ENCODE measurements at places on chromosomes 5 and 9.

DNA sequence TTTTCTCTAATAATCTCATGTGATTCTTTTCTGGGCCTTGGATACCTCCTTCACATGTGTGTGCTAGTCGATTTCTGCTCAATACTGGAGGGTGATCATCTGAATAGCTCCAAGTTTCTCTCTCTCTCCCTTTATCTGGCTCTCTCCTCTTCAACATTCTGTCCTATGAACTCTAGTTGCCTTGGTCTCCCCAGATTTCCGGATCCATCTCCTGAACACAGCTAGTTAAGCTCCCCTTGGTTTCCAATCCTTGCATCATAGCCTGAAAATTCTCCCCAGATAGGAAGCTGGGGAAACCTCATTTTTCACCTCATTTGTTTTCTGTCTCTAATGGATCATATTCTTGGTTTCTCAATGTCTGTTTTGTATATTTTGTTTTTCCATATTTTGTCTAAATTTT lies 832.3 kb downstream of the MTRR start:
- DNase-seq, result no peak

GRCh38 chr9:81113453-81114124 lies 575.8 kb downstream of the TLE1 start:
- no peak for DNase-seq

GRCh38 chr5:180119031-180119902 lies 47.7 kb upstream of the RNF130 start:
- DNase-seq, result no peak

- DNase-seq, result no peak
These were observed 94.9 kb downstream of the HTR4 start for GRCh38 chr5:148559461-148559860.

DNA sequence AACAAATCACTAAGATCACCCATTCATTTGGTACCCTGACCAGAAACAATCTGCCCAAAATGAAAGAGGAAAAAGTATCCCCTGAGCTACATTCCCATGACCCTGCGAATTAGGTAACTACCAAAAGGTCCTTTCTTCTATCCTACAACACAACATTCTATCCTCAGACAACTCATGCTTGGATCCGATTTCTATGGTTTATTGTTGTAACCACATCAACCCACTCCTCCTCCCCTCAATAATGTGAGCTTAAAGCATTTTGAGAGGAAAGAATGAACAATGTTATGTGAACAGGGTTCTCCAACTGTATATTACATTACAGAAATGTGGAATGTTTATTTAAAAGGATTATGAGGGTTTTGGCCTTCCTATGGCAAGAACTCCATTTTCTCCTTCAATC lies 4.0 kb downstream of the SLC35D2 start:
- DNase-seq, result no peak

GRCh38 chr5:152007653-152008335 lies 83.1 kb upstream of the GLRA1 start:
- DNase-seq, result no peak

- no peak for DNase-seq
These were observed 30.3 kb upstream of the SARDH start for GRCh38 chr9:133768371-133768858.

DNA sequence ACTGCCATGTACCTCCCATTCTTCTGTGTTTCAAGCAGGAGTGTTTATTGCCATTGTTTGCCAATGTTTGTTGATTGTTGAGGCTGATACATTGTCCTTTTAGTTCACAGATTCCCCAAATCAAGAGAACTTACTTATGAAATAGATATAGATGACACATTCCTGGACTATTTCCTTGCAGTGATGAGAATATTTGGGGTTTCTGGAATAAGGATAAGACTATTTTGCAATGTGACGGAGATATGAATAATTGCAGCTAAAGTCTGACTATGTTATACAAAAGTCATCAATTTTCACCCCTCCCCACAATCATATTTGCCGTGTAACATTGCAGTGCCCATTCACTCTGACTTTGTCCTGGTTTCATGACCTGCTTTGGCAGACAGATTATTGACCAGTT lies 460.8 kb downstream of the CDH10 start:
- DNase-seq, result no peak

- no peak for DNase-seq
These were observed 1.9 kb upstream of the PHYHD1 start for GRCh38 chr9:128918921-128919320.

DNA sequence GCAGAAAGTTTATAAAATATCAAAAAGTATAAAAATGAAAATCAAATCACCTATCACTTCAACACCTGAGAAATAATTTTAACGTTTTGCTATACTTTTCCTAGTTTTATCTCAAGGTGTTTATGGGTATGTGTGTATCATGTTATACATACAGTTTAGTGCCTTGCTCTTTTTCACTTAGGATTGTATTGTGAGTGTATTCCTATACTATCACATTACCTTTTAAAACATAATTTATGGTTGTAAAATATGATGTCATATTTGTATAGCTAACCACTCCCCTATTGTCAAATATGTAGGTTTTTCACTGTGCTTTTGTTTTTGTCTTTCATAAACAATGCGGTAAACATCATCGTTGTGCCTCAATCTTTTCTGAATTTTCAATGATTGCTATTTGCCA lies 479.9 kb downstream of the SPOCK1 start:
- no peak for DNase-seq

DNA sequence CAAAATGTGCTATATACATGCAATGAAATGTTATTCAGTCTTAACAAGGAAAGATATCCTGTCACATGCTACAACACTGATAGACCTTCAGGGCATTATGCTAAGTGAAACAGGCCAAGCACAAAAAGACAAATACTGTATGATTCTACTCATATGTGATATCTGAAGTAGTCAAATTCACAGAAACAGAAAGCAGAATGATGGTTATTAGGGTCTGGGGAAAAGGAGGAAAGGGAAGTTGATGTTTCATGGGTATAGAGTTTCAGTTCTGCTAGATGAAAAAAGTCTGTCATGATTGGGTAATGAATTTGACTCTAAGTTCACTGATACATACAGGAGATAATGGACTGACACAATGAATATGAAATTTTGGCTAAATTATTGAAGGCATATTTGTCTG lies 11.2 kb upstream of the RIC1 start:
- no peak for DNase-seq

GRCh38 chr5:142758062-142758795 lies 11.9 kb upstream of the ARHGAP26 start:
- no peak for DNase-seq

DNA sequence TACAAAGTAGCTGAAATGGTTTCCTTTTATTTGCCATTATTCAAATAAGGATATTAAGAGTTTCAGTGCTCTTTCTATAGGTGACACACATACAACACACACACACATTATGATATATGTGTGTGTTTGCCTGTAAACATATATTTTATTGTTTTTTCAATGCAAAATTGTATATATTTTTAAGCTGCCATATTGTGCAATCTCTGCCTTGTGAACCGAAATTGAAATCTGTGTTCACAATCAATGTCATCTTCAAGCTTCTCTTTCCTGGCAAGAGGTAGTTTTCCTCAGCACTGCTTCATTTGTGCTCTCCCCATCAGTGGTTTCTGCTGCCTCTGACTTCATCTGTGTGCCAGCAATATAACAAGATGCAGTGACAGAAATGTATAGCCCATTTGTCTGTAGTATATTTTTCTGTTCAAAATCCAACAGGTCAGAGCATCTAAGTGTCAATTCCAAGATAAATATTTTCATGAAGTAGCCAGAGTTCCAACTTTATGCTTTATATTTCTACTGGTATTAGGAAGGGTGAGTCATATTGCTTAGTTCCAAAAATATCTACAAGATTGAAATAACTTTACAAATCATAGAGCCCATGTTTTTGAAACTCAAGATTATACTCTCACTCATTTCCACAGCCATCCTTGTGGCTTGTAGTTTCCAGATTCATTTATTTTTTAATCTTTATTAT lies 1704.8 kb upstream of the CDH9 start:
- no peak for DNase-seq

DNA sequence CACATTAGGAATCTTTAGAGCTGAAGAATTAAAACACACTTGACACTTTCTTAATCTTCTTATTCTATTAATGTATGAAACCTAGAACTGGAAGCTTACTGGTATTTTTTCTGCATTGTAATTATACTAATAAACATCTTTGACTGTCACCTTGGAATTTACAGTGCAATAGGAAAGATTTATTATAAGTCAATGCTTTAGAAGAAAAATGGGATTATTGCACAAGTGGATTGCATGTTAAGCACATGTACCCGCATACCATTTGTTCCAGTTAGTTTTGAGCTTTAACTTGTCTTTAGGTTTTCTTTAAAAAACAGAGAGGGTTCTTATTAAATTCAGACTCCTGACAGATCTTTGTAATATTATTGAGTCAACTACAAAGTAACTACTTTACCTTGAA lies 278.5 kb downstream of the CCDC171 start:
- no peak for DNase-seq

- no peak for DNase-seq
These were observed 1118.6 kb upstream of the CDH9 start for GRCh38 chr5:28156981-28157380.

- no peak for DNase-seq
These were observed 22.9 kb upstream of the GLRX start for GRCh38 chr5:95845391-95845790.

GRCh38 chr5:53503562-53504218 lies 23.3 kb downstream of the FST start:
- no peak for DNase-seq

DNA sequence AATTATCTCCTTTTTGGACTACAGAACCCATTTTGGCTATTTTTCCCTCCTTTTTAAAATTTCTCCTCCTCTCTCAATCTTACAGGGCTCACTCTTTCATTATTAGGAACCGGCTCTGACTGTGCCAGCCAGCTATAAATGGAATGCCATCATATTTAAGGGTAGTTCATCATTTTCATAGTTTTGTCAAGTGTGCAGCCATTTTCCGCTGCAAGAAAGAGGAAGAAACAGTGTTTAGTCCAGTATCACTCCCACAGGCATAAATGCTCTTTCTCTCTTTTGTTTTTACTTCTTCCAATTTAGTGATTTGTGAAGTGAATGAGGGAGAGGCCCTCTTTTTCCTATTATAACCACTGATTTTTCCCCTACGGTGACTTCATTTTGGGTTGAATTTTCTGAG lies 290.0 kb downstream of the NR3C1 start:
- no peak for DNase-seq

DNA sequence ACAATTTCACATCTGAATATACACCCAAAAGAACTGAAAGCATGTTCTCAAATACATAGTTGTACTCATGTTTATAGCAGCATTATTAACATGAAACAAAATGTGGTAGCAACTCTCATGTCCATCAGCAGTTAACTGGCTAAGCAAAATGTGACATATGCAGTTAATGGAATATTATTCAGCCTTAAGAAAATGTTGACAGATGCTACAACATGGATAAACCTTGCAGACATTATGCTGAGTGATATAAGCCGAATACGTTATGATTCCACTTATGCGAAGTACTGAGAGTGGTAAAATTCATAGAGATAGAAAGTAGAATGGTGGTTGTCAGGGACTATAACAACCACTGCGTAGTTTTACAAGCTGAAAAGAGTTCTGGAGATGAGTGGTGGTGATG lies 1469.0 kb upstream of the ACO1 start:
- DNase-seq, result no peak

DNA sequence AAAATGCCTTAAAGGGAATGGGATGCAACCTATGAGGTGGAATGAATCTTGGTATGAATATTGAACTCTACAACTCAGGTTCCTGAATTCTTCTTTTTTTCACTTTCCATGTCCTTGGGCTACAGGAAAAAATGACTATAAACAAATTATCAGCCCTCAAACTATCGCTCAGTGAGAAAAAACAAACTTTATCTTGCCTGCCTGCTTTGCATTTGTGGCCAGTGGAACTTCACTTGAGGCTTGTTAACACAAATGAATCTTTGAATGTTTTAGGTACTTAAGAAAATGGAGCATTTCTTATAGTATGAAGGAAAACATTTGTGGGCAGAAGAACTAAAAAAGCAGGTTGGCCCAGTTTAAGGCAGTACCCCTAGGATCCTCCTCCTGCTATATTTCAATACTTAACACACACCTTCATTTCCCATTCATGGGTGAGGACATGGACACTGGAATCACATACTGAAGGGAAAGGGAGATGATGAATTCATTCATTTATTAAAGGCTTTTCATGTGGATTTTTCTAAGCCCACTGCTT lies 34.1 kb downstream of the ELOVL7 start:
- no peak for DNase-seq

DNA sequence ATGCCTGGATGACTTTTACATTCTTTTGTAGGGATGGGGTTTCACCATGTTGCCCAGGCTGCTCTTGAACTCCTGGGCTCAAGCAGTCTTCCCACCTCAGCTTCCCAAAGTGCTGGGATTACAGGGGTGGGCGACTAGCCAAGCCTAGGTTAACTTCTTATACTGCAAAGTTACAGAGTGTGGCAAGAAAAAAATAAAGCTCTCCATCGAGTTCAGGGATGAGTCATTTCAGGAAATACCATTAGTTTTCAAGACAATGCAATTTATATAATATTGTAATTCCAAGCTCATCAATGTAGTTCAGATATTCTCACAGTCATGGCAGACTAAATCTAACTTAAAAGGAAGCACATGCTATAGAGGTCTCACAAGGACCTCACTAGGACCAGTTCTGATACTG lies 11.5 kb upstream of the ABO start:
- no peak for DNase-seq

DNA sequence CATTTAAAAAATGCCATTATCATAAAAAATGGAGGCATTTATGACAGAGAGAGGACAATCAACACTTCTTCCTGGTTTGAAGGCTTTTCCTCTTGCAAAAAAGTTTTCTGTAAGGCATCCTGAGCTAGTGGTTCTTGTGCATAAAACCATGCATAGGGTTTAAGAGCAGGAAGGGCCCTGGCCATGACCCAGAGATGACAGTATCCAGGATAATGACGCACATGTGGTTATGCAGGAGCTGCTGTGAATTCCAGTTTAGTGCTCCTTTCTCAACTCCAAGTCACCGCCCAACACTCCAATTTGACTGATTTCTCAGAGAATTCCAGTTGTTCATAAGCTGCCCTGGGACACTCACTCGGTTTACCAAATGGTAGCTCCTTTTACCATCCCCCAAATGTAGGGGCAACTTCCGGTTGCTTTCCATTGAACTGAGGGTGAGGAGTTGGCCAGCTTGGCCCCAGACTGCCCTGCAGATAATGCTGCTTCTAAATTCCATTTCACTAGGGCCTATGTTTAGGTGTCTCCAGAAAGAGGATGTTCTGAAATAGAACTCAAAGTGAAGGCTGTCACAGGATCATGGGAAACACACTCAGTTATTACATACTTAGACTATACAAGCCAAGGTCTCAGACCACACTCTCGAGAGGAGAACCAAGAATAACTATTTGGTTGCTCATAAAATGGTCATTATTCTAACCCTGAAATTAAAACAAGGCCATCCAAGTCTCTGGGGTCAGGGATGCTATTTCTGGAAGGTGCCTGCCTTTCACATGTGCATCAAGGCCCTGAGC lies 179.1 kb downstream of the SLIT3 start:
- no peak for DNase-seq

Data from stimulated activated CD8-positive, alpha-beta memory T cell treated with anti-CD3 and anti-CD28 coated beads, Interleukin-4, amount 100 ng/mL, for 4 hours (primary cell).